Lung (tissue), 17 donors: ENCODE measurements at places on chromosomes 11 and 22. TPM values are rescaled to one million over a fixed set of nuclear protein-coding genes. Genes with fewer than 3 reads are reported as not detected.

DNA sequence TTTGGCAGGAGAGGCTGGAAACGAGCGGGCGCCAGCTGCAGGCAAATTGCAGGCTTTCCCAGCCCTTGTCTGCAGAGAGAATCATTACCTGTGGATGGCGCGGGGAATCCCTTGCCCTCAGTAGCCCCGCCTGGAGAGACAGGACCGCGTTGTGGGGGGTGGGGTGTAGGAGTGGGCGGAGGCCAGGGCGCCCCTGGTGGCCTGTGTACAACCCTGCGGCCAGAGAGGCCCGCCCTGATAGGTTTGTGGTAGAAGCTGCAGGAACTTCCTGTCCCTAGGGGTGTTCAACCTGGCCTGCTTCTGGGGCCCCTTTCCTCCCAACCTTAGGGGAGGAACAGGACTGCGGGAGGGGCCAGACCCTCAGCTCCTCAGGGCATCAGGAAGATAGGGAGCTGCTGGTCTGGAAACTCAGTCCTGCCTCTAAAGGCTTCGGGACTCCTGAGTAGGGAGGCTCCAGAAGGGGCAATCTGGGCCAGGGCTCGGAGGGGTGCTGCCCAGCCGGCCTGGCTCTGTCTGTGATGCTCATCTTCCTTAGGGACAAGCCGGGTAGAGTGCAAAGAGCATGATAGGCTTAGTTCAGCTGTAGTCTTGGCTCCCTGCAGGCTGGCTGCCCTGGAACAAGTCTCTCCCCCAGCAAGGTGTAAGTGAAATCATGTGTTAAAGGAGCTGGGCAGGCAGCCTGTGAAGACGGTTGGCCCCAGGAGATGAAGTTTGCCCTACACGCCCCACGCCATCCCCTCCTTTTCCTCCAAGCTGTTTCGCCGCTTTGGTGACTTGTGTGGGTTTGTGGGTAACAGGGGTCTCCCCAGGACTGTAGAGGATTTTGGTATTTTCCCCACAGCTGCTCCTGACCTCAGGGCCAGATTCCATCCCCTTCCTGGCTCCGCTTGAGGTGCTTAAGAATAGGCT lies 24.1 kb upstream of the SUSD2 start:
- H3K27me3 ChIP-seq = no peaks in the 10 kb centered on the region
- H3K4me3 ChIP-seq = peak overlapping the region; percentile 66
- peak overlapping the region; percentile 86 for H3K27ac ChIP-seq
- H3K36me3 ChIP-seq = peaks cover 2% of the 10 kb centered on the region

DNA sequence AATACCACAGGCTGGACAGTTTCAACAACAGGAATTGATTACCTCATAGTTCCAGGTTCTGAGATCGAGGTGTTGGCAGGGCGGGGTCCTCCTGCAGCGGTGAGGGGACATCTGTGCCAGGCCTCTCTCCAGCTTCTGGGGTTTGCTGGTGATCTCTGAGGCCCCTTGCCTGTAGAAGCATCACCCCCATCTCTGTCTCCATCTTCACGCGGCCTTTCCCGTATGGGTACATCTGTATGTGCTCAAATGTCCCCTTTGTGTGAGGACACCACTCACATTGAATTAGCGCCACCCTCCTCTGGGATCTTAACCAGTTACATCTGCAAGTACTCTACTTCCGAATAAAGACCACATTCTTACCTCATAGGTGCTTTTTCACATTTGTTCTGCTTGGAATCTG lies 1029.9 kb downstream of the BRD1 start:
- no peaks in the 10 kb centered on the region for H3K4me1 ChIP-seq
- no peaks in the 10 kb centered on the region for H3K36me3 ChIP-seq
- H3K27ac ChIP-seq = no peak overlapping the region
- no peak for DNase-seq
- no peaks in the 10 kb centered on the region for H3K27me3 ChIP-seq

DNA sequence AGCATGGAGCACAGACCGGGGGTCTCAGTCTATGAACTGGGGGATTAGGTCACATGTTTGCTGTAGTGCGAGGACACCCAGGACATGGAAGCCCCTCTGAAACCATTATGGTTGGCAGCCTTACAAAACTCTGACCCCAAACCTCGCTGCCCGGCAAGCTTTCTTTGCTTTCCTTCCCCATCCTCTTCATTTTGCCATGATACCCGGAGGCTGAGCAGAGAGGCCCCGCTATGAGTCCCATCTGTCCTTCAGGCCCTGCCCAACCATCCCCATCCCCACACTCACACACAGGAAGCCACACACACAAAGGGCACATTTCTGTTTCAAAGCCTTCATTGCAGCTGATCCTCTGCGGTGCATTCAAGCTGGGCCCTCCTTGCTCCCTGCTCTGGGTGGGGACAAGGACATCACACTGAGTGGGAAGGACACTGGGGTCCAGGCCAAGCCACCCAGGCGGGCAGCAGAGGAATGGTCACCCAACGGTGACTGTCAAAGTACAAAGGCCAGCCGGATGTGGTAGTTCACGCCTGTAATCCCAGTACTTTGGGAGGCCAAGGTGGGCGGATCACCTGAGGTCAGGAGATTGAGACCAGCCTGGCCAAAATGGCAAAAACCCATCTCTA lies 176.5 kb downstream of the CTTN start:
- H3K4me3 ChIP-seq = no peak overlapping the region
- DNase-seq = no peak
- H3K27ac ChIP-seq = no peak overlapping the region
- H3K36me3 ChIP-seq = no peaks in the 10 kb centered on the region
- H3K27me3 ChIP-seq = no peaks in the 10 kb centered on the region

DNA sequence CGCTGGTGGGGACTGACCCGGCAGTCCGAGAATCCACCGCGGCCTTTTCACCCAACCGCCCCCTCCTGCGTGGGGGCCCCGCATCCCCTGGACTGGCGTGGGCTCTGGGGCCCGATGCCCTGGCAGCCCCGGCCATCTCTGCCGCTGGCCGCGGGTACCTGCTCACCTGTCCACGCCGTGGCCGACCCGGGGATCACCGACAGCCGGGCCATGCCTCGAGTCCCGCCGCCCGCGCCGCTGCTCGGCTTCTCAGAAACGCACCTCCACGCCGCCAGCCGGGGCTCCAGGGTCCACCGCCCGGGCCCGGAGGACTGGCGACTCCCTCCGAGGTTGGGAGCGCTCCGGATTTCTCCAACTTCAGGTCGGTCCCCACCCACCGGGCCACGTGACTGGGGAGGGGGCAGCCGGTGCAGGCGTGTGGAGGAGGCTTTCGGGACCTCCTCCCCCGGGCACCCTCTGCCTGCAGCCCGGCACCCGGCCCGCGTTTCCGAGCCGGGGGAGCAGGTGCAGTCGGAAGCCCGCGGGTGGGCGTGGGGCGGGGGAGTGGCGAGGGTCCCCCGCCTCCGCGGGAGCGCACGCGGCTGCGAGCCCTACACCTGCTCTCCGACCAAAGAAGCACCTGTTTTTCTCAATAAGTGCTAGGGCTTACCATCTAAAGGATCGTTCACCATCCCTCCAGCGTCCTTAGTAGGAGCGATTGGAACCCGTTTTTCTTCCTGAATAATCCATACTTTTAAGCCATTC lies 554 bp upstream of the NRIP3 start:
- peaks cover 21% of the 10 kb centered on the region for H3K27me3 ChIP-seq
- H3K4me1 ChIP-seq = no peaks in the 10 kb centered on the region
- no peak overlapping the region for H3K27ac ChIP-seq
- no peak for DNase-seq

DNA sequence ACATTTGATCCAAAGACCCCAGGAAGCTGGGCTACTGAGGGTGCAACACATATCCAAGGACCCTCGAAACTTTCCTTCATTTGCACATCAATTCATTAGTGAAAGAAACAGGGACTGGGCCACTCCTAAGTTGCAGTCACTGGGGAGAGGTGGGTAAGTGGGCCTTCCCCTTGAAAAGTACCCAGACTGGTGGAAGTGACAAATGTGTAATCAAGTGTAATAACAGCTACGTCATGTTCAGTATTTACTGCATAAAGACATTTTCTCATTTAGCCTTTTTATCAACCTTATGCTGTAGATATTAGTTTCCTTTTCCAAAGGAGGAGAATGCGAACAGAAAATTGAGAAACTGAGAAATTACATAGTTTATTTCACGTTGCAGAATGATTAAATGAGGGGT lies 101.9 kb upstream of the OLFML1 start:
- H3K36me3 ChIP-seq = no peaks in the 10 kb centered on the region
- H3K4me3 ChIP-seq = no peak overlapping the region
- no peaks in the 10 kb centered on the region for H3K4me1 ChIP-seq
- no peaks in the 10 kb centered on the region for H3K27me3 ChIP-seq
- no peak for DNase-seq

DNA sequence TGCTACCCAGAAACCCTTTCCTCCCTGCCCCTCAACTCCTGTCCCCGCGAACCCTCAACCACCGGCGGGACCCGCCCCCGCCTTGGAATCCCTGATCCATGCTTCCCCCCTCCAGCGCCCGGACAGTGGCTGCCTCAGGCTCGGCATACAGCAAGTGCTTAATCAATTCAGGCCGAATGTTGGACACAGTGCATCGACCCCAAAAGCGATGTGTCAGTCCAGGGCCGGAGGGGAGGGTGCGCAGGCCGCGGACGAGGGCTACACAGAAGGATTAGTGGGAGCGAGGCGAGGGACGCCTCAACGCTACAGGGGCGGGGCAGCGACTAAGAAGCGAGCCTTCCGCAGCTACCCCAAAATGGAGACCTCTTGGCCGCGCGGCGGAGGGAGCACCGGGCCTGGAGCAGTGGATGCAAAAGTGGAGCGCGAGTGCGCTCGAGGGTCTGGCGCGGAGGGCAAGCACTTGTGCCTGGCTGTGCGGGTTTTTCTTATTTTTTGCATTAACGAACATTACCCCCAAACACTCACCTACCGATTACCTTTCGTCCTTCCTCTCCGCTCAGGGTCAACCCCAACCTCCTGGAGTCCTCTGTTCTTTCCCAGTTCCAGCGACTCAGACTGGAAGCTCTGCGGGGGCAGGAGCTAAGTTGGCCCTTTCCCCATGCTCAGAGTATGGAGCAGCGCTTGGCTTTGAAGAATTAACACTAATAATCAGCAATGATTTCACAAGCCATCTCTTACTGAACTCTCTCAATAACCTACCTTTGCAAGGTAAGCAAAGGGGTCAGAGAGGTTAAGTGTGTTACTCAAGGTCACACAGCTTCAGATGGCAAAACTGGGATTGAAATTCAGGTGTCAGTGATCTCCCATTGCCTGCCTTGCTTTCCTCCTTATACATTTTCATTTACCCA lies 30.0 kb upstream of the WNT11 start:
- H3K36me3 ChIP-seq = no peaks in the 10 kb centered on the region
- peak overlapping the region; percentile 9 for H3K27ac ChIP-seq
- peaks cover 11% of the 10 kb centered on the region for H3K4me1 ChIP-seq
- no peak for DNase-seq
- no peaks in the 10 kb centered on the region for H3K27me3 ChIP-seq

The OR51T1 gene
- not detected for total RNA-seq

DNA sequence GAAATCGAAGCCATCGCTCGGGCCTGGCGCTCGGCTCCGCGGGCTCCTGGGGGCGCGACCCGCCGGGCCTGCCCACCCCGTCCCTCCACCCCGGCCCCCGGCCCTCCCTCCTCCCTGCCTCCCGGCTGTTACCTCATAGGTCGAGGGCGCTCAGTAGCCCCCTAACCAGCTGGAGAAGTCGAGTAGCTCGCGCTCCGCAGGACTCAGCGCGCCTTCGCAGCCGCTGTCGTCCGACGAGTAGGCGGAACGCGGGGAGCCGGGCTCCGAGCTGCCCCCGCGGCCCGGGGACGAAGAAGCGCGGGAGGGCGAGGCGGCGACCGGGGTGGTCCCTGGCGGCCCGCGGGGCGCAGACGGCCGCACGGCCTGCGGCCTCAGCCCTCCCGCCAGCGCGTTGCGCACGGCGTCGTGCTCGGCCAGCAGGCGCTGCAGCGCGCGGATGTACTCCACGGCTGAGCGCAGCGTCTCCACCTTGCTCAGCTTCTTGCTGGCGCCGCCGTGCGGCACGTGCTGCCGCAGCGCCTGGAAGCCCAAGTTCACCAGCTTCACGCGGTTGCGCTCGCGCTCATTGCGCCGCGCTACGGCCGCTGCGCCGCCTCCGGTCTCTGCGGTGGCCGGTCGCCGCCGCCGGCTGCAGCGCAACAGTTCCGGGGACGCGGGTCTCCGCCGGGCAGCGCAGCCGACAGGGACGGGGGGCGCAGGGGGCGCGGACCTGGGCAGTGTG lies 627 bp downstream of the ASCL2 start:
- DNase-seq = peak; percentile 88
- H3K4me1 ChIP-seq = no peaks in the 10 kb centered on the region
- no peak overlapping the region for H3K27ac ChIP-seq
- H3K36me3 ChIP-seq = no peaks in the 10 kb centered on the region
- H3K4me3 ChIP-seq = no peak overlapping the region
- peaks cover 20% of the 10 kb centered on the region for H3K27me3 ChIP-seq

- no peak for DNase-seq
- no peak overlapping the region for H3K27ac ChIP-seq
- H3K27me3 ChIP-seq = peaks cover 28% of the 10 kb centered on the region
- H3K4me1 ChIP-seq = no peaks in the 10 kb centered on the region
- no peaks in the 10 kb centered on the region for H3K36me3 ChIP-seq
Observed at GRCh38 chr22:36566720-36567119, 37.8 kb upstream of the EIF3D start.

DNA sequence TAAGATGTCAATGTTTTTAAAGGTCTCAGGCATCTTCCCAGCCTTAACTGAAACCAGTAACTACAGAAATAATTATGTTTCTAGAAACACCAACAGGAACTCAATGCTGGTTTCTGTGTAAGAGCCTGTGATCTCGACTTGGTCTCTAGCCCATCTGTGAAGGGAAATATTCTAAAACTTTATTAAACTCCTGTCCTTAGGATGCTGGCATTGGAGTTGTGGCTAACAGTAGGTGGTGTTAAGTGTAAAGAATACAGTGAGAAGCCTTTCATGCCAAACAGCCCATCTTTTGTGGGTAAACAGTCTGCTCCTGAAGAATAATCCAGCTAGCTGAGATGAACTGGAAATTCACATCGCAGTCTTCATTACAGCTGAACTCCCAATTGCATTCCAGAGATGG lies 133.2 kb downstream of the ADAMTS15 start:
- H3K4me3 ChIP-seq = no peak overlapping the region
- H3K36me3 ChIP-seq = no peaks in the 10 kb centered on the region
- no peak overlapping the region for H3K27ac ChIP-seq
- no peaks in the 10 kb centered on the region for H3K27me3 ChIP-seq

GRCh38 chr11:72069200-72069599 lies 11.1 kb downstream of the NUMA1 start:
- peaks cover 3% of the 10 kb centered on the region for H3K36me3 ChIP-seq
- H3K27me3 ChIP-seq = no peaks in the 10 kb centered on the region
- peaks cover 24% of the 10 kb centered on the region for H3K4me1 ChIP-seq
- H3K4me3 ChIP-seq = no peak overlapping the region

DNA sequence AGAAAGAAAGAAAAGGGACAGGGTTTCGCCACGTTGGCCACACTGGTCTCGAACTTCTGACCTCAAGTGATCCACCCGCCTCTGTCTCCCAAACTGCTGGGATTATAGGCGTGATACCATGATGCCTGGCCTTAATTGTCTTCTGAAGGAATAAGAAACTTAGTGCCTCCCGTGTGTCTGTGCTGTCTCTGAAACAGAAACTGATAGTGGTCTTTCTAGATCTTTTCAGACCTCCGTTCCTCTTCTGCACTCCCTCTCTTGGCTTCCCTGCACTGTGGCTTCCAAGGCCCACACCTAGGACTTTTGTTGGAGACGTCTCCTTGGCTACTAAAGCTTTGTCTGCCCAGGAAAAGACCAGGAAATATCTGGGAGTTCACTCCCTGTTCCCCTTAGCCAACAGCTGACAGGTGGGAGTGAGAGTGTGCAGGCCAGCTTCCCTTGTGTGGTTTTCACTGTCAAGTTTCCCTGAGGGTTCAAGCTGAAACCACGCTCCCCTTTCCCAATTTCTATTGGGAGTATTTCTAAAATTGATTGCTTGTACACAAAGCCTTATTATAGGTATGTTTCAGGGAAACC lies 10.1 kb upstream of the HTR3B start:
- no peak for DNase-seq
- no peak overlapping the region for H3K27ac ChIP-seq
- H3K36me3 ChIP-seq = no peaks in the 10 kb centered on the region
- H3K4me3 ChIP-seq = no peak overlapping the region
